ENCODE measurements at places on chromosomes 1 and 21.

DNA sequence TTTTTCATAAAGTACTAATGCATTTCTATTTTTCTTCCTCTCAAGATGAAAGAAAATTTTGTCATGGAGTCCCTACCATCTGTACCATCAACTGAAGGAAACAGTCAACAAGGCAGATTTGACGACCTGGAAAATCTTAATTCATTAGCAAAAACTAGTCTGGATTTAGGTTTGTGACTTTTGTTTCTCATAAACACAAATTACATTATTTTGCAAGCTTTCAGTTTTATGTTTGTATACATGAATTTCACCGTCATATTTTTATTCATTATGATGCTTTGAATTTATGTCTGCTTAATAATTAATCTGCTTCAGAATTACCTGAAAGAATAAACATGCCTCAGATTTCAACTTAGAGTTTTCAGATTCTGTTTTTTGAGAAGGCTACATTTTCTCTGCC lies 132.9 kb downstream of the PATJ start:
- DNase-seq: no peak

DNA sequence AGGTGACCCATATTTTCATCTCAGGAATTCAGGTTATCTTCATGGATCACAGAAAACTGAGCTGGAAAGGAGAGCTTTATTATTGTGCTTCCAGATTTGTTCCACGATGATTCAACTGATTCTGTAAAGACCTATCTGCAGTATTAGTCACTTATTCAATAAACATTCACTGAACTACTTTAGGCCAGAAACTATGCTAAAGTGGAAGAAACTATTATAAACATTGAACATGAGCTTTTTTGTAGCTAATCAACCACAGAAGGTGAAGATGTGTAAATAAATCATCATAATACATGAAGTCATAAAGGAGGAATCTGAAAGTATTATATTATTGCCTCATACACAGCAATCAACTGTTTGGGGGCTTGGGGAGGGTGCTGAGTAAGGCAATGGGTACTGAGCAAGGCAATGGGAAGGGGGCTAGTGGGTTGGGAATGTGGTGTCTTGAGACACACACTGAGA lies 30.6 kb upstream of the EXO1 start:
- no peak for DNase-seq

DNA sequence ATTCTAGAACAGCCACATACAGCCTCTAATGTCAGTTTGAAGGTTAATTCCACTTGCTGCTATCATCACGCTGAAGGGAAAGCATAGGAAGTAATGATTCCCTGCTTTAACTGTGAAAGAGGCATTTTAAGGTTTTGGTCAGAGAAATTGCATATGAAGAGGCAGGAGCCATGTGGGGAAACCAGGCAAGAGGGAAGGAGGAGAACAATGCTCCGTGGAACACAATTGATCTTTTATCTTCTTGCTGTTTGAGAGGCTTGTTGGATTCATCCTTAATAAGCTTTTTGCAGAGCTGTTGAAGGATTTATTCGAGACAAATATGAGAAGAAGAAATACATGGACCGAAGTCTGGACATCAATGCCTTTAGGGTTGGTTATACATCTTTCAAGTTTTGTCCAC lies 35.9 kb downstream of the SMAP2 start:
- no peak for DNase-seq

- no peak for DNase-seq
Observed at GRCh38 chr1:64956733-64957441, 9.5 kb downstream of the JAK1 start.

DNA sequence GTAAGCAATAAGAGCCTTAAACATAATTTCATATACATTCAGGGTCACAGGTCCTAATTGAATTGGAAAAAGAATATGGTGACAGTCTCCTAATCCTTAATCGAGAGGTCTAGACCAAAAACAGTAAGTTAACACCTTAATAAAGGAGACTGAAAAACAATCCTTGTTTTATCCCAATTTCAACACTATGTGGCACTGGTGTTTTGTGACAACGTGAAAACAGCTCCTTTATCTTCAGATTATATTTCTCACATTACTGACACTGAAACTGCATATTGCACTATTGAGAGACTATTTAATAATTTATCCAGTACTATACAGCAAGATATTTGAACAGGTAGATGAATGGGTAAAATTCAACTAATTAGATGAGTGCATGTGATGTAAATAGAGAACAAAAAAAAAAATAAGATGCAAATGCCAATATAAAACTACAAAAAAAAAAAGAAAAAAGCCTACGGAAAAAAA lies 34.1 kb downstream of the TP53BP2 start:
- peak; percentile 34 for DNase-seq

- DNase-seq: no peak
Observed at GRCh38 chr1:243944429-243945160, 94.6 kb upstream of the AKT3 start.

DNA sequence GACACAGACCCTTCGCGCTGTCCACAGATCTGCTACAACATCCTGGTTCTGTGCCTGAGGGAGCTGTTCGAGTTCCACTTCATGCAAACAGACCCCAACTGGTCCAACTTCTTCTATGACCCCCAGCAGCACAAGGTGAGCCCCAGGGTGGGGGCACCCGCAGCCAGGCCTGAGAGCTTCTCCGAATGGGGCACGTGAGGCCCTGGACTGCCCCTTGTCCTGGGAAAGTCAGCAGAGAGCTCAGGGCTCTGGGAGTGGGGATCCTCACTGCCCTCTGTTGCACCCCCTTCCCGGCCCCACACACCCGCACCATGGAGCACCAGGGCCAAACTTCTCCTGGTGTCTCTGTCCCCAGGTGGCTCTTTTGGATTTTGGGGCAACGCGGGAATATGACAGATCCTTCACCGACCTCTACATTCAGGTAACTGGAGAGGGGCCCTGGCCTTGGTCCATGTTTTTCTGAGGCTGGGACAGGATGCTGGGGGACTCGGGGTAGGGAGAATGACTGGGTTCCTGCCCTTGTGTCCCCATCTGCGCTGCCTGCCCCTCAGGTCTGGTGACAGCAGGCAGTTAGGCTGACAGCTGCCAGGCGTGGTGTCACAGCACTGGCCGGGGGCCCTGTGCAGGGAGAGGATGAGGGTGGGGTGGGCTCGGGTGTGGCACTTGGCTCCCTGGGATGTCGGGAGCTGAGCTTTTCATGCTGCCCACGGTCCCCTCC lies 44.6 kb downstream of the COQ8A start:
- no peak for DNase-seq

DNA sequence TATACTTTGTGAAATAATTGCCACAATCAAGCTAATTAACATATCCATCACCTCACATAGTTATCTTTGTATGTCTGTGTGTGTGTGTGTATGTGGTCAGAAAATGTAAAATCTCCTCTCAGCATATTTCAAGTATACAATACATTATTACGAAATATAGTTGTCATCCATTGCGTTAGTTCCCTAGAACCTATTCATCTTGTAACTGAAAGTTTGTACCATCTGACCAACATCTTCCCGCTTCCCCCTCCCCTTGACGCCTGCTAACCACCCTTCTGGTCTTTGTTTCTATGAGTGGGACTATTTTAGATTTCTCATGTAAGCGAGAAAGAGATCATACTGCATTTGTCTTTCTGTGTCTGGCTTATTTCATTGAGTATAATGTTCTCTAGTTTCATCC lies 455.3 kb downstream of the KCNT2 start:
- no peak for DNase-seq

DNA sequence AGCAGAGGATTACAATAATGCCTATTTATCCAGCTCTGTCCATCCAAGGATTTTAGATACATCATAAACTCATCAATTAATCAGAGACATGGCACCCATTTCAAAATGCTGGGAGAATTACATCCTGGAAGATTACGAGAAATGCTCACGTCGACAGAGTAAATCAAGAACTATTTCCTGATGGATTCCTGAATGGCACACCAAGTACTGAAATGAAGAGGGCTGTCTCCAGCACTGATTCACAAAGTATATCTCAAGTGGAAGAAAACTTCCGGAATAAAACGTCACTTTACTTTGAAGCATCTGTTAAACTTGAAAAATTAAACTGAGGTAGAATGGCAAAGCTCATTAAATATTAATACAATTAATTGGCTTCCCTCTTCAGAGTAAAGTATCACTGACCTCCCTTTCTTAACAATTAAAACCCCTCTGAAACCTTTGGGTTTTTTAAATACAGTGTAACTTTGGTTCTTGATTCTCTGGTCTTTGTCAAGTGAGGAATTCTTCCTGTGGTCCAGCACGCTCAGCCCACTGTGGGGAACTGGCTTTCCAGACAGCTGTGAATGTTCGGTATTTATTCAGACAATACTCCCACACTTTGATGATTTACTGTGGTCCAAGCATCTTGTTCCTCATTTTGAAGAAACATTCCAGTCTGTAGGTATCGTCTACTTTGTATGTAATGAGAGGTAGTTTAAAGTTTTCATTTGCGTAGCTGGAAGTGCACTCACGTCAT lies 288.0 kb downstream of the NFIA start:
- DNase-seq: no peak

GRCh38 chr1:219299420-219299819 lies 125.7 kb downstream of the LYPLAL1 start:
- no peak for DNase-seq

DNA sequence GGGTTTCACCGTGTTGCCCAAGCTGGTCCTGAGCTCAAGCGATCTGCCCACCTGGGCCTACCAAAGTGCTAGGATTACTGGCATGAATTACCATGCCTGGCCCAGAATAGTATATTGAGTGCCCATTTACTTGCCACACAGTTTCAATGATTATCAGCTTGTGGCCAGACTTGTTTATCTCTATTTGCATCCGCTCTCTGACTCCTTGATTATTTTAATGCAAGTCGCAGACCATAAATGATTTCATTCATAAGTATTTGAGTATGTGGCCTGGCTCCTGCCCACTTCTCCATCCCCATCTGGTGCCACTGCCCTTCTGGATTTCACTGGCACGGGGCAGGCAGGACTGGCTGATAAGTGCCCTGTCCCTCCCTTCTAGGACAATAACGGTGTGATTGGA lies 18.2 kb upstream of the TRNAU1AP start:
- DNase-seq: no peak

DNA sequence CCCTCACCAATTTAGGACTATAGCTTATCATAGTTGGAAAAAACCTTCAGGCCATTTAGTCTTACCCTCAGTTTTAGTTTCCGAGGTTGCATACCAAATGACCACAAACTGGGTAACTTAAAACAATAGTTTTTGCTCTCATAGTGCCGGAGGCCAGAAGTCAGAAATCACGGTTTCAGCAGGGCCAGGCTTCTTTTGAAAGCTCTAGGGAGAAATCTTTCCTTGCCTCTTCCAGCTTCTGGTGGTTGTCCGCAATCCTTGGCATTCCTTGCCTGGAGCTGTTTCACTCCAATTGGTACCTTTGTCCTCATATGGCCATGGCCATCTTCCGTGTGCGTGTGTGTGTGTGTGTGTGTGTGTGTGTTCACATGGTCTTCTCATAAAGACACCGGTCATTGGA lies 12.4 kb upstream of the PLXNA2 start:
- no peak for DNase-seq
